ENCODE measurements at places on chromosomes 5 and 9.

DNA sequence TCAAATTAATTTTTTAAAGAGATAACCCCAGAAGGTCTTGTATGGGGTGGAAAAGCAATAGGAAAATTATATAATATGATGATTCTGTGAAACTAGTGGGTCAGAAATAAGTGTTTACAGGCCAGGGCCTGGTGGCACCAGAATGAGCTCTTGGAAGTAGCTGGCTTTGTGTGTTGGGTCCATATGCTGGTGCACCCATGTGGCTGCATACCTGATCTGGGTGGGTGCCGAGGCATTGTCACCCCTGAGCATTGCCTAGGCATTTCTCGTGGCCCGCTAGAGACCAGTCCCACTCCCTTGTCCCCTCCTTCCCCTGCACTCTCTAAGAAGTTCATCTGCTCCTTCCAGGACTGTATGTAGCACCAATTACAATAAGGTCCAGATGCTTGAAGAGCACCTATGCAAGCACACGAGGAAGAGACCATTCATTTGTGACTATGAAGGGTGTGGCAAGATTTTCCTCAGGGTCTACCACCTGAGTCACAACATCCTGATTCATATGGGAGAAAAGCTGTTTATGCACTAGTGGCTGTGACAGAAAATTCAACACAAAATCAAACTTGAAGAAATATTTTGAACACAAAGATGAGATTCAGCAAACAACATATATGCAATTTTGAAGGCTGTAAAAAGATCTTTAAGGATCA, 19.8 kb upstream of the IL33 start:
- no peak for DNase-seq

DNA sequence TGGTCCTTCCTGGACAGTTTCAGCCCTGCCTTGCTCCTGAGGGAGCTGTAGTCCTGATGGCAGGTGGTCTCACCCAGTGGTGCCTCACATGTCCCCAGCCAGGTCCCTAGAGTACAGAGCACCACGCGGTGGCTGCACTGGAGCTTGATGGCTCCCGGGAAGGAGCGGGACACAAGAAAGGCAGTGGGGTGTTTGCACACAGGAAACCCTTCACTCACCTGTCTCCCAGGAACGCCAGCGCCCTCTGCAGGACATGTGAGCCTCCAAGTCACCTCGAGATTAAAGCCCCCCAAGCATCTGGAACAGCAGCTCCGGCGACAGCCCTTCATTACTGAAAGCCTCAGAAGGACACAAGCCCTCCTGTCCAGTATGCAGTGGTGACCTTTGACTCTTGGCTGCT, 19.9 kb upstream of the TMEM250 start:
- no peak for DNase-seq

DNA sequence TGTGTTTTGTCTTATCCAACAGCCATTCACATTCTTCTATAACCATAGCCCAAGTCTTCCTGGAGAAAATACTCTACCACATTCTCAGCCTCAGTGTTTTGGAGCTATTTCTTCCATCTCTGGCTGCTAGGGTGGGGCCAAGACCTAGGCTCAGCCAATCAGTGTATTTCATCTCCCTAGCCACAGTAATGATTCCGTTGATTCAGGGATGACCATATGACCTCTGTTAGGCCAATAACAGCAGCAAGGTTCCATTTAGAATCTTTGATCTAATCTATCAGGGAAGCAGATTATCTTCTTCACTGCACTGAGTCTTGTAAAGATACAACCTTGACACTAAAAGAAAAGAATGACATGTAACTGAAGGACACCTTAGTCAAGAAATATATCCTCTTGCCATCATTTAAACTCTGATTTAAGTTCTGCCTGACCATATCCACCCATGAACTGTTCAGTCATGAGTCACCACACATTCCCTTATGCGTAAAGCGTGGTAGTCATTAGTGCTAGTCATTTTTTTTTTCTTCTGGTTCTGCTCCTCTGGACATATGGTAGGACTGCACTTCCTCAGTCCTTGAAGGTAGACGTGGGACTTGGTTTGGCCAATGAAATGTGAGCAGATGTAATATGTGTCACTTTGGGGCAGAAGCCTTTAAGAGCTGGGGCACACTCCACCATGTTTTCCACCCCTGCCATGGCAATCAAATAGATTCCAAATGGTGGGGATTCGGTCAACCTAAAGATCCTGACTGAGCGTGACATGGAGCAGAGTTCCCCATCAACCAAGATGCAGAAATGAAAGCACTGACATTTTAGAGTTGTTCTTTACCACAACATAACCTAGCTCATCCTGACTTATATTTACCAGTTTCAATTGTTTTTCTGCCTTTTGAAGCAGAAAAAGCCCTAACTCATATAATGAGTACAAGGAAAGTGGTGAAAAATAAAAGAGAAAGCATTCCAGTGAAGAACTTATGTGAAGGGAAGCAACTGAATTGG, 12.7 kb upstream of the PRELID2 start:
- no peak for DNase-seq

- no peak for DNase-seq
These were observed 1920.3 kb upstream of the WWC1 start for GRCh38 chr5:166370928-166371690.

GRCh38 chr9:89426384-89426961, 71.4 kb downstream of the SEMA4D start:
- no peak for DNase-seq

GRCh38 chr9:77422969-77423368, 225.2 kb downstream of the GNA14 start:
- DNase-seq = no peak

DNA sequence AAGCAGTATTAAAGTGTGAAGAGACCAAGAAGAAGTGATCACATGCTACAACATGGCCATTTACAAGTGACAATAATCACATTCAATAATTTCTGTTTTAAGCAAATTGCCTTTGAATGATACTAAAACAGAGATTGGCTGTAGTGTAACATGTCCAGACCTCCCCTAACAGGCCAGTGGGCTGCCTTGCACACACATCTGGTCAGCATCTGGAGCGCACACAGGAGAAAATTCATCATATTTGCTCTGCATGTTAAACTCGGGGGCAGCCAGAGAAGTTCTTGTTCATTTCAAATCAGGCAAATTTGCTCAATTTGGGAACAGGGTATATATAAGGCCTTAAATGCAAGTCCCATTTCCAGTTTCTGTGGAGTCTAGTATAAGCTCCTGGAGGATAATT, 111.1 kb upstream of the FBXL7 start:
- DNase-seq = no peak

- DNase-seq = no peak
These were observed 115.5 kb upstream of the SPEF2 start for GRCh38 chr5:35502206-35502605.

DNA sequence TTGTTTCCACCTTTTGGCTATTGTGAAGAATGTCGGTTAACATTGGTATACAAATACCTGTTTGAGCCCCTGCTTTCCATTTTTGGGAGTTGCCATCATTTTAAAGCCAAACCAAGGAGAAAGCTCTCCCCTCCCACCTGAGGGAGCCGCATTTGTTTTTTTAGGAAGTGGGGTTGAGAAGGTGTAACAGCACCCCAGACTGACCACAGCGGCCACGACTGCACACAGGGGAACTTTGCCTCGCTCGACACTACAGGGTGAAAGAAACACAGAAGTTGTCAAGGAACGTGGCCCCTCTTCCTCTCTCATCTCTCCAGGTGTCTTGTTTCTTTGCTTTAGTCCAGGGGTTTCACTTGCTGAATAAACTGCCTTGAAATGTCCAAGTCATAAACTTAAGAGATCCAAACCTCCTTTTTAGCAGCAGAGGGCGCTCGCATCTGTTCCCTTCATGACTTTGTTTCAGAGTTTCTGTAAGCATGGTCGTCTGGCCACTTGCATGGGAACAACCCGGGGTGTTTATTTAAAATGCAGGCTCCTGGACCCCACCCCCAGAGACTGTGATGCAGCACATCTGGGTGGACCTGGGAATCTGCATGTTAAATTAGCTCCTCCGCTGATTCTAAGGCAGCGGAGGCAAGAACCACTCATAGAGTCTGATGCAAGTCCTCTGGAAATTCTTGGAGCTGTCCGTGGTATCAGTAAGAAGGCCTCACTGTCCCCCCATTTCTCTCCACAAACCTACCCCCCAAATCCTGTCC, 2.1 kb upstream of the TTLL11 start:
- no peak for DNase-seq

GRCh38 chr5:1006656-1007071, 1.9 kb upstream of the NKD2 start:
- no peak for DNase-seq

- DNase-seq = no peak
These were observed 9.7 kb downstream of the NIPAL4 start for GRCh38 chr5:157469687-157470086.

- DNase-seq = peak; percentile 56
These were observed 34.1 kb downstream of the ZNF622 start for GRCh38 chr5:16431490-16431889.

DNA sequence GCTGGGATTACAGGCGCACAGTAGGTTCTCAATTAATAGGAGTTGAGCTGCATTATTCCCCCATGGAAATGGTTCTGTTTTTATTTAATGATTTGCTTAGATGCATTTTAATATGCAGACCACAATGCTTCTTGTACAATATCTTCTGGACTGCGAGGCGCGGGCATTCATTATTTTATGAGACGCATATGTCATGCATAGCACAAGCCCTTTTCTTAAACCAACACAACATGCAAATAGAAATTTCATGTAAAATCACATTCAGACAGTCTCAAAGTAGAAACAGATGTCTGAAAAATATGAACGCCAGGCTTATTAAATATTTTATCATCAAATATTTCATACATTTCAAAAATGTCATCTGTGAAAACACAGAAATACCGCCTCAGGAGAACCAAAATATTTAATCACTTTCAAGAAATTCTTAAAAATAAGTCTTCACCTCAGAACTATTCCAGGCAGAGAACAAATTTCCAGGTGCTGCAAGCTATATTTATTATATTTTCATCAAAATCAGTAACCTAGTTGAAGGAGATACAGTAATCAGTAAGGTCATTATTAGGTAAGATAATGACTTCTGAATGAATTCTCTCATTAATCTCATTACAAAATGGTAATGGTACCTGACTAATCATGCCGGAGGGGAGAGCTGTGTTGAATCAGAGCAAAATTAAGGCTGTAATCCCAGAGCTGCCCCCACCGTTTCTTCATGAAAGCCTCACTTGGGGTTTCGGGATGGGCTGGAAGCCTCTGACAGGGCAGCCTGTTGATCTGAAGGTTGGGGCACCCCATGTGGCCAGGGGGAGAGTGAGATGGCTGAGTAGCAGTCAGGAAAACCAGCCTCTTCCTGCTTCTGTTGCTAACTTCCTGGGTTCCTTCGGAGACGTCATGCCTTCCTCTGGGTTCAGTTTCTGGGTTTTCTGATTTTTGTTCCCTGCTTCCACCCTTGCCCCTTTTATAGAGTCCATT, 133.9 kb upstream of the ZNF618 start:
- DNase-seq = no peak

- no peak for DNase-seq
These were observed 4.4 kb upstream of the MSX2 start for GRCh38 chr5:174719793-174720611.

DNA sequence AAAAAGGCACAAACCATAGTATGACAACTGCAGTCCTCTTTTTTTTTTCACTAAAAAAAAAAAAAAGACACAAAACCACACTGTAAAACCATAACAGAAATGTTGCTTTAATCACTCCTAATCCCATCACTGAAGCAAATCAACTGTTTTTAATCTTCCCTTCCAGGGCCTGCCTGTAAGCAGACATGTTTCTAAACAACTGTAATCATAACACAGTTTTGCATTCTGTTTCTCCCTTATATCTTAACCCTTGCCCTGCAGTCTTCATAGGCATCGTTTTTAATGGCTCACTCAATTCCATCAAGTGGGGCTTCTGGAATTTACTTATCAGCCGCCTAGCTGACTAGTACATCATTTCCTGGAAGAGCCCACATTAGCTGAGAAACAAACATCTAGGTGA, 111.0 kb upstream of the SLC25A48 start:
- no peak for DNase-seq

DNA sequence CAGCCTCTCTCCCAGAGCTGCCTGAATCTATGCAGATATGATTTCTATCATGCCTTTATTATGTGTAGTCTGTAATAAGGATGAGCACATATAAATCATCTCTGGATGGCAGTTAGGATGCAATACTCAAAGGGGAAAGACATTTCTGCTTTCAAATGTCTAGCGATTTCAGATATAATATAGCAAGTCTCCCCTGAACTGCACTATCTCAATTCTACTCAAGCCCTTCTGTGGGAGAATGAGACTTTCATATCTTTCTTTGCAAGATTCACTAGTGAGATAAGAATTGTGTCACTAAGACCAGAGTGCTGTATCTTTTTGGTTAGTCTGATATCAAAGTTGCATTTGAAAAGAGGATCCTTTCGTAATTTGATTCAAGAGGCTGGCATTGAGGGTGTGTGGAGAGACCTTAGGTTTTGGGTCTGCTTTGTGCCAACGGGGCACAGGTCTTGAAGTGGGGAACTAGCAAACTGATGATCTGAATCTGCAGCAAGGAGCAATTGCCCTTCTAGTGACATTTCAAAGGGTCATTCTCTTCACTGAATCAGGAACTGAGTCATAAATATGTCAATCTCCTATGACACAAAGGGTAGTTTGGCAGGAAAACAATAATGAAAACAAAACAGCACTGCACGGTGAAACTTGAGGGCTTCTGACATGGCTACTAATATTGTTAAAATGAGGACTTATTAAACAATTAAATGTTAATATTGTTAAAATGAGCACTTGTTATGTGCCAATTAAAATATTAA, 305.5 kb upstream of the CLINT1 start:
- DNase-seq = no peak

GRCh38 chr9:133606708-133607025, 2.5 kb downstream of the FAM163B start:
- DNase-seq = no peak

GRCh38 chr5:115330830-115331229, 34.4 kb upstream of the CCDC112 start:
- no peak for DNase-seq

DNA sequence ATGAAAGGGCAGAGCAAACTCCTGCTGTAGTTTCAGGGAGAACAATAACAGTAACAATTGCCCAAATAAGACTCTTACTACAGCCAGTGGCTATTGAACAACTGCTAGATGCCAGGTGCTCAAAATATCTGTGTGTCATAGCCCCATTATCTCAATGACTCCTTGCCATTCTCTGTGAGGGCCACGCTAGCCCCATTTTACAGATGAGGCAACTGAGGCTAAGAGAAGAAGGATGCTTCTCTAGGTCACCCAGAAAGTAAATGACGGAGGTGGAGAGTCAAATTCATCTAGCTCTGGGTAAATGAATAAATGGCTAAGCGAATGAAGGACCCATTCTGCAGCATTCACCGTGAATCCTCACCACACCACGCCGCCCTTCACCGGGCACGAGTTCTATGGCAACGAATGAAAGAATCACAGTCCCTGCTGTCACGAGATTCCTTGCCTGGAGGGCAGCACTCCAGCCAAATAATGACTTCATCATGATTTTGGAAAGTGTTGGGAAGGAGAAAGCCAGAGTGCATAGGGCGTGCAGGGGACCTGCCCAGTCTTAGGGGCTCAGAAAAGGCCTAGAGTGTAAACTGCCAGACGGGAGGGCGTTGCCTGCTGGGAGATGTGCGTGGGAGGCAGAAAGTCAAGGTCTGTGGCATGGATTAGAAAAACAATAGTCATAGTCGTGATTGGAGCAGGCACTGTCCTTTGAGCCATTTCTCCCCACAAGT, 147.2 kb downstream of the C9orf50 start:
- DNase-seq = no peak

- DNase-seq = no peak
These were observed 375.1 kb downstream of the CHSY3 start for GRCh38 chr5:130279386-130279785.

- no peak for DNase-seq
These were observed 16.6 kb downstream of the WWC1 start for GRCh38 chr5:168307925-168308584.

- no peak for DNase-seq
These were observed 315.7 kb downstream of the MCTP1 start for GRCh38 chr5:94969174-94969573.

Measured in NCI-H2081 treated with DMSO at 0.1 percent for 48 hours (cell line).